NCI-H1436 (cell line): ENCODE measurements at places on chromosomes 12 and 14.

DNA sequence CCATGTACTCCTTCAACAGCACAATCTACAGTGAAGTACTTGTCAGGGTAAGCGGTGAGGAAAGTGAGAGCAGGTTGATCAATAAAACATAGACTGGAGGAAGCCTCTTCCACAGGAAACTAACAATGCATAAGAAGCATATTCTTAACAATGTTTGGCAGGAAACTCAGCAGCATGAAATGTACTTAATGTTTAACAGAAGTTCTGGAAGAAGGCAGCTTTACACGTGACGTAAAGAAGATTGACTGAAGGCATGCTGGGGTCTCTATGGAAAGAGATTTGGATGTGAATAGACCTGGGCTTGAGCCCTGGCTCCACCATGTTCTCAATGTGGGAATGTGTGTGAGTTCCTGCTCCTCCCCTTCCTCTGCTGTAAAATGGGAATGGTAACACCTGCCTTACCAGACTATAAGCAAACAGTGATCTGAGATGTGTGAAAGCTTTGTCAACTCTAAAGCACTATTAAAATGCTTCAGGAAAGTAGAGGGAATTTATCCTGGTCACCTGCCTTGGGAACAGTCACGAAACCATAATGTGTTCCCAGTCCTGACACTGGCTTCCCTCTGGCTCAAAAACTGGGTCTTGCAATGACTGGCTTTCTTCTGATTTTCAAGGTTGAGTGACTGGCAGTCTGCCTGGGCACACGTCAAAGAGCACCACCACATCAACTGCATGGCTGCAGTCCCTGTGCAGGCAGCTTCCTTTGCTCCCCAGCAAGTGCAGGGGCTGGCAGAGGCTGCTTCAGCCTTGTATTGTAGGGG is 384.6 kb downstream of the APAF1 start:
- DNase-seq = no peak

DNA sequence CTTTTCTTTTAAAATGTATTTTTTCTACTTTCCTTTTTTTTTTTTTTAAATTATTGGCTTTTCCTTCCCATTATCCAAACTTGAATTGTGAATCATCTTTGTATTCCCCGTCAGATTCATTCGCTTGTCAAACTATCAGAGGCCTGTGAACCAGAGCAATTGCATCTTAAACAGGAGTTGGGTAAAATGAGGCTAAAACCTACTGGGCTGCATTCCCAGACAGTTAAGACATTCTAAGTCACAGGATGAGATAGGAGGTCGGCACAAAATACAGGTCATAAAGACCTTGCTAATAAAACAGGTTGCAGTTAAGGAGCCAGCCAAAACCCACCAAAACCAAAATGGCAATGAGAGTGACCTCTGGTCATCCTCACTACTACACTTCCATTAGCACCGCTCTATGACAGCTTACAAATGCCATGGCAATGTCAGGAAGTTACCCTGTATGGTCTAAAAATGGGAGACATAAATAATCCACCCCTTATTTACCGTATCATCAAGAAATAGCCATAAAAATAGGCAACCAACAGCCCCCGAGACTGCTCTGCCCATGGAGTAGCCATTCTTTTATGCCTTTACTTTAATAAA is 19.9 kb downstream of the FUT8 start:
- no peak for DNase-seq

- no peak for DNase-seq
Observed at GRCh38 chr14:35201066-35201465, 78.7 kb downstream of the PRORP start.

DNA sequence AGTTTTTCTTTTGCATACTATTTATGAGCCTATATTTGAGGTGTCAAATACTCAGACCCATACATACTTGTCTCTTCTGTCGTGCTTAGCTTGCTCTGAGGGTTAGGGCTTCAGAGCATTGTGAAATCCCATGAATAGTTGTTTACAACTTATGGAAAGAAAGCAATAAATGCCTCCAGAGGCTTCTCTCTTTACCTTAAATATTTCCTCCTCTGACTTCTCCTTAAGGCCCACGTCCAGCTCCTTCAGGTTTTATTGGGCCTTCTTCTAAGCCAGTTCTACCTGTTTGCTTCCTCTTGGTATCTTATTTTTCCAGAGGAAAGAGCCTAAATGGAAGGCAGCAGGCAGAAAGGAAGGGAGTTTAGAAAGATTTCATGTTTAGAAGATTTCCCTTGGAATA is 218.6 kb downstream of the SPTSSA start:
- no peak for DNase-seq

- peak; percentile 31 for DNase-seq
Observed at GRCh38 chr14:93655078-93655750, 133.1 kb downstream of the PRIMA1 start.
